ENCODE measurements at places on chromosomes 5 and 9.

- no peak for DNase-seq
Measured at GRCh38 chr5:54403121-54403520, 52.4 kb upstream of the HSPB3 start.

GRCh38 chr9:134221273-134222017 is 57.1 kb upstream of the RNU6ATAC start:
- DNase-seq = no peak

DNA sequence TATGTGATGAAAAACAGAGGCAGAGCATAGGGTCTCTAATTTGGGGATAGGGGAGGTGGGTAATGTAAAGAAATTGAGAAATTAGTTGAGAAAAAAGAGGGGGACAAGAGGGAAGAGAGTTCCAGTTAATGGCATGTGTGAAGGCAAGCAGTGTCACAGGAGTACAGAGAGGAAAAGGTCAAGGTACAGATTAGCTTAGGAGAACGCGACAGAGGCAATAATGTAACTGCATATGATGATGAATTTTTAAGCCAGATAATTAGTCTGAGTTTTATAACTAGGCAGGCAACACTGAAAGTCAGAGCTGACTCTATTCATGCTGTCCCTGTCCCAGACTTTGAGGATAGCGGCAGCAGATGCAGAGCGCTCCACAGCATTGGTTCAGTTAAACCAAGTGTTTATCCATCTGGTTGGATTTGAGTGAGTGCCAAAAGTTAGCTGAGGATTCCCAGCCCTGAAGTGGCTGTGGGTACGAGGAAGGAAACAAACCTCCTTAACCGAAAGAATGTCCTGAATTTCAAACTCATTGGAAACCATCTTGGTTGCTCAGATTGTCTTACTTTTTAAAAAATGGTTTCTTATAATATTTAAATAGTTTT is 315.2 kb downstream of the ARHGAP26 start:
- DNase-seq = no peak

GRCh38 chr5:1538741-1539392 is 15.1 kb upstream of the LPCAT1 start:
- DNase-seq = no peak

- no peak for DNase-seq
Measured at GRCh38 chr5:58450018-58450417, 9.9 kb downstream of the PLK2 start.

DNA sequence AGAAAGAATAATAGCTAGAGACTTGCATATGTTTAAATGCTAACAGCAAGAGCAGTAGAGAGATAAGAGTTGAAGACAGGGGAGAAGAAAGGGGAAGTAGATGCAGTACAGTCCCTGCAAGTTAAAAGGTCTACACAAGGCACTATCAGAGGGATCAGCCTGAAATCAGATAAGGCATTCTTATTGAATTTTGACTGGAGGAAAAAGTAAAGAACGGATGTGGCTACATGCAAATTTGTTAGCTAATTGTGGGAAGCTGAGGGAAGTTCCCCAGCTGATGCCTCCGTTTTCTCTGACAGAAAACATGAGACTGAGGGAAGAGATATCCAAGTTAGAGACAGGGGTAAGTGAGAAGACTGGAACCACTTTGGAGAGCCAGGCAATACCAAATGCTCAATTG is 12.9 kb upstream of the RHOBTB3 start:
- peak; percentile 48 for DNase-seq

DNA sequence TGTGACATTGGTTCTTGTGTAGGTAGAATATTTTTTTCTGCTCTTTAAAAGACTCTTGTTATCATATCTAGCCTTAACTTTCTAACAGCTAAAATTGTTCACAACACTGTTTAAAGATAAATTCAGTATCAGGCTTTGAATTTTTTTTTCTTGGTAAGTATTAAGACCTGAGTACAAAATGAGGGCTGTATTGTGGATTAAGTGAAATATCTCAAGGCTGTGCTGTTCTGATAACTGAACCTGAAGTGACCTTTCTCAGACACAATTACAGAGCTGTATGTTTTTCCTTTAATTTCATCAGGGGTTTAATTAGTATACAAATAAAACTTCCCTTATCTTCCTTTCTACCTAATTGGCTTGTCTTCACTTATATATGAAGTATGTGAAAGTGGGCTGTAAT is 290.5 kb downstream of the CCDC171 start:
- no peak for DNase-seq

- DNase-seq = no peak
Measured at GRCh38 chr5:139451878-139452660, 10.5 kb downstream of the ECSCR start.

GRCh38 chr5:176466245-176466871 is 18.2 kb downstream of the FAF2 start:
- DNase-seq = no peak

- DNase-seq = no peak
Measured at GRCh38 chr5:58335518-58335917, 124.4 kb downstream of the PLK2 start.

DNA sequence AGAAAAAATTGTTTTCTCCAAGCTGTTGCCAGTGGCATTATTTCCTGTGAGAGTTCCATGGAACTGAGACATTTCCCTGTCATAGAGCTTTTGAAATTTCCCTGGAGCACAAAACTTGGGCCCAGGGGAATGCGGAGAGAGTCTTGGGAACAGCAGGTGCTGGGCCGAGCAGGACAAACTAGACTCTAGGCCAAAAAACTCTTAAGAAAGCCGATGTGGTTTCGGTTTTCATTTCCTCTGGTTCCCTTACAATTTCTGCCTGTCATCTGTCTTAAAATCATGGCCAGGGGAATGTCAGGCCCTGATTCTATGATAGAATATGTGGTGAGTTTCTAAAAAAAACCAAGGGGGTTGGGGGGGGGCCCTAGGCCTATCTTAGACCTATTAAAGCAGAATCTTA is 4.6 kb downstream of the SLC35A4 start:
- DNase-seq = no peak

- no peak for DNase-seq
Measured at GRCh38 chr5:4065472-4066320, 470.1 kb downstream of the IRX1 start.

All from germinal center (tissue), 1 donor.